ENCODE measurements at places on chromosomes 5 and 9.

DNA sequence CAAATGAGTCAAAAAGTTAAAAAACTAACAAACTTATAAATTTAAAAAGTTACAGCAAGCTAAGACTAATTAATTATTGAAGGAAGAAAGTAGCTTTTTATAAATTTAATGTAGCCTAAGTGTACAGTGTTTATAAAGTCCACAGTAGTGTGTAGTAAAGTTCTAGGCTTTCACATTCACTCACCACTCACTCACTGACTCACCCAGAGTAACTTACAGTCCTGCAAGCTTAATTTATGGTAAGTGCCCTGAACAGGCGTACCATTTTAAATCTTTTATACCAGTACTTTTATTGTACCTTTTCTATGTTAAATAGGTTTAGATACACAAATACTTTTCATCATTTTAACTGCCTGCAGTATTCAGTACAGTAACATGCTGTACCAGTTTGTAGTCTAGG lies 80.0 kb upstream of the C9orf72 start:
- no peak for DNase-seq

- peak; percentile 92 for DNase-seq
Observed at GRCh38 chr9:98899408-98900056, 44.2 kb upstream of the COL15A1 start.

GRCh38 chr9:270657-271237 lies 56.1 kb downstream of the DOCK8 start:
- no peak for DNase-seq

DNA sequence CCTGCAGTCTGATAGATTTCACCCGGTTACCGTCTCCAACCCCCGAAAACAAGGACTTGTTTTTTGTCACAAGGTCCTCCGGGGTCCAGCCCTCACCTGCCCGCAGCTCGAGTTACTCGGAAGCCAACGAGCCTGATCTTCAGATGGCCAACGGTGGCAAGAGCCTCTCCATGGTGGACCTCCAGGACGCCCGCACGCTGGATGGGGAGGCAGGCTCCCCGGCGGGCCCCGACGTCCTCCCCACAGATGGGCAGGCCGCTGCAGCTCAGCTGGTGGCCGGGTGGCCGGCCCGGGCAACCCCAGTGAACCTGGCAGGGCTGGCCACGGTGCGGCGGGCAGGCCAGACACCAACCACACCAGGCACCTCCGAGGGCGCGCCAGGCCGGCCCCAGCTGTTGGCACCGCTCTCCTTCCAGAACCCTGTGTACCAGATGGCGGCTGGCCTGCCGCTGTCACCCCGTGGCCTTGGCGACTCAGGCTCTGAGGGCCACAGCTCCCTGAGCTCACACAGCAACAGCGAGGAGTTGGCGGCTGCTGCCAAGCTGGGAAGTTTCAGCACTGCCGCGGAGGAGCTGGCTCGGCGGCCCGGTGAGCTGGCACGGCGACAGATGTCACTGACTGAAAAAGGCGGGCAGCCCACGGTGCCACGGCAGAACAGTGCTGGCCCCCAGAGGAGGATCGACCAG lies 121.3 kb downstream of the DAB2IP start:
- DNase-seq = no peak

- peak; percentile 72 for DNase-seq
Observed at GRCh38 chr9:71681708-71682272, 86.5 kb downstream of the CEMIP2 start.

- peak; percentile 52 for DNase-seq
Observed at GRCh38 chr9:134738869-134739659, 97.5 kb downstream of the COL5A1 start.

Data from AG10803 (cell line).